Activated CD8-positive, alpha-beta memory T cell treated with anti-CD3 and anti-CD28 coated beads, Interleukin-2, amount 10 ng/mL, durations not matched to agents 7 days and 5 days (primary cell): ENCODE measurements at places on chromosomes 2 and 18. TPM values are rescaled to one million over a fixed set of nuclear protein-coding genes. Genes with fewer than 3 reads are reported as not detected.
A peak's percentile ranks its signal among the peaks of the same experiment; 100 is the strongest.

SCN2A gene
- total RNA-seq = 0.21 TPM

FBLN7 gene
- 0.26 TPM for total RNA-seq

CTAGE1 gene
- total RNA-seq = not detected

- DNase-seq = no peak
- H3K27ac ChIP-seq = no peak overlapping the region
- H3K36me3 ChIP-seq = no peaks in the 10 kb centered on the region
These were observed 27.2 kb downstream of the TANC1 start for GRCh38 chr2:158995677-158996049.

GRCh38 chr18:49456794-49457193, 3.7 kb downstream of the DYM start:
- no peaks in the 10 kb centered on the region for H3K27me3 ChIP-seq
- no peak for DNase-seq
- H3K4me1 ChIP-seq = peaks cover 41% of the 10 kb centered on the region
- H3K27ac ChIP-seq = no peak overlapping the region
- H3K4me3 ChIP-seq = no peak overlapping the region
- peaks cover 31% of the 10 kb centered on the region for H3K36me3 ChIP-seq

DNA sequence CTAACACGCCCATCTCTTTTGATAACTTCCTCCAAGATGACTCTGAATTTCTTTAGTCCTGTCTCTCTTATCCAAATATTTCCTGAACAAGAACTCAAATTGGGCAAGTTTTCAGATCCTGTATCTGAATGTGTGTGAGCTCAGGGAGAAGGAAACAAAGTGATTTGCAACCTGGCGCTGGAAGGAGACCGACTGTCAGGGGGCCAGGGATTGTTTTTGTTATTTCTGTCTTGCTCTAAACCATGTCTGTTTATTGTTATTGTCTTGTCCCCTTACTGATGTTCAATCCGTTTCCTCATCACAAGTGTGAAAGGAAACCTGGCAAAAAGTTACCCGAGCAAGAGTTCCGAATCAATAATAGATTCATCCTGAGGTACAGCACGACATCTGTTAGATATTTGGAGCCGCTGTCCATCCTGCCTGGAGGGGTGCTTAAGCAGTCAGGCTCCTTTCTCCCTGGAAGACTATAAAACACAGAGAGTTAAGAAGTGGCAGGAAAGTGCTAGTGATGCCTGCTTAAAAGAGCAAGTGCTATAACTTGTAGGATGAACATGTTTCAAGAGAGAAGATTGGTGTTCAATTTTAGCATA, 132.5 kb upstream of the OSR1 start:
- H3K4me1 ChIP-seq = peaks cover 10% of the 10 kb centered on the region
- H3K36me3 ChIP-seq = peaks cover 5% of the 10 kb centered on the region
- DNase-seq = no peak
- peaks cover 30% of the 10 kb centered on the region for H3K27me3 ChIP-seq

GRCh38 chr2:58666323-58666970, 425.3 kb upstream of the FANCL start:
- no peak overlapping the region for H3K4me3 ChIP-seq
- no peaks in the 10 kb centered on the region for H3K27me3 ChIP-seq
- H3K27ac ChIP-seq = no peak overlapping the region
- no peak for DNase-seq
- H3K36me3 ChIP-seq = no peaks in the 10 kb centered on the region
- no peaks in the 10 kb centered on the region for H3K4me1 ChIP-seq

DNA sequence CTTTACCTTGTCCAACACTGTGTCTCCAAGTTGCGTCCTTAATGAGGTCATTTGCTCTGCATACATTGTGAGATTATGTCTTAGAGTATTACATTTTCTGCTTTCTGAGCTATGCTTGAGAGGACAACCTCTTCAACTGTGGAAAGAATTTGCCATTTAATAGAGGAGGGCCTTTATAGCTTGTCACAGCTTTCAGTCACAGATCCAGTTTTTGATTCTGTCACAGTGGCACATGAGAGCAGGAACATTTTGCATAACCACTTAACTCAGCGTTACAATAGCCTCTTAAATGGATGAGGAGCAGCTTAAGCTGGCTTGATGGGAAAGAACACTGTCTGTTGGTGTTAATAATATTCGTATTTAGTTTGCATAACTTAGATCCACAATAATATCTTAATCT, 63.0 kb downstream of the RHBDD1 start:
- no peak overlapping the region for H3K27ac ChIP-seq
- H3K4me3 ChIP-seq = no peak overlapping the region
- no peak for DNase-seq
- H3K4me1 ChIP-seq = peaks cover 13% of the 10 kb centered on the region

- peak; percentile 45 for DNase-seq
- H3K27me3 ChIP-seq = no peaks in the 10 kb centered on the region
- H3K27ac ChIP-seq = no peak overlapping the region
- peaks cover 24% of the 10 kb centered on the region for H3K4me1 ChIP-seq
These were observed 35.8 kb upstream of the ASPRV1 start for GRCh38 chr2:69997015-69997830.

DNA sequence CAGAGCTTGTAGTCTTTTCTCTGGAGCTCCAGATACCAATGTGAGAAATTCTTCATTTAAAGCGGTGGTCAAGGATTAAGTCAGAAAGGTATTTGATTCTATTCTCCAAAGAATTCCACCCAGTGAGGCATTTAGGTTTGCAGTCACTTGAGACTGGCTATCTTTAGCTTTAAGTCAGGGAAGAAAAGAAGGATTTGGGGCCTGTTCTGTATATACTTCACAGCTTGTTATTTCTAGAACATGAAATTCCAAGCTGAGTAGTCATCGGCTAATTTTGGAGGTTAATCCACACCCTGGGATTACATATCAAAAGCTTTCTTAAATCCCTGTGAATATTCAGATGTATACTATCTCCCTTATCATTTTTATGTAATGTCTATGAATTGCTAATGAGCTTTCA, 39.4 kb downstream of the MYOM1 start:
- no peaks in the 10 kb centered on the region for H3K4me1 ChIP-seq
- H3K36me3 ChIP-seq = no peaks in the 10 kb centered on the region

GRCh38 chr2:55156984-55157383, 75.1 kb downstream of the CLHC1 start:
- H3K4me3 ChIP-seq = no peak overlapping the region
- no peak for DNase-seq
- H3K4me1 ChIP-seq = peaks cover 6% of the 10 kb centered on the region
- no peaks in the 10 kb centered on the region for H3K36me3 ChIP-seq
- no peak overlapping the region for H3K27ac ChIP-seq
- no peaks in the 10 kb centered on the region for H3K27me3 ChIP-seq

DNA sequence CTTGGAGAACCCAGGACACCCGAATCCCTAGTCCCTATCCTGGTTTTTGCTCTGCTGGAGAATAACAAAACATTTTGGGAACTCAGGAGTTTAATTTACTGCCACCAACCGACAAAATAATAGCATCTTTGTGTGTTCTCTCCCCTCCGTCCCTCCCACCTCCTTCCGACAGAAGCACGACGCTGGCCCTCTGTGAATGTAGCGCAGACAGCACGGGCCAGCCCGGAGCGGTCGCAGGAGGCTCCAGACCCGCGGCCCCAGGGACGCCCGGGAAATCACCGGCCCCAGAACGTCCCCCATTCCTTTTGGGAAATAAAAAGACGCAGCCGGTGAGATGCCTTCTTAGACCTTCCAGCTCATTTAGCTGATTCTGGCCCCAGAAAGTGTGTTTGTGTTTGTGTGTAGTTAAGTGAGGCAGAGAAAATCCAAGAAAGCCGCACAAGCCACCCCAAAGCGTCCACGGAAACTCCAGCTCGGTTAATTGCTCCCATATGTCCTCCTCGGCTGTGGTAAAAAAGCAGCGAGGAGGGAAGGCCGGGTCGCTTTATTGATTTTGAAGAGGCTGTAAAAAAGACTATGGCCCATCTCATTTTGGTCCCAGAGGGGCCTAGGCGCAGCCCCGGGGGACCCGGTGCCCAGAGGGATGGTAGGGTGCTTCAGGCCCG, 577 bp upstream of the TANC1 start:
- H3K4me3 ChIP-seq = no peak overlapping the region
- peaks cover 74% of the 10 kb centered on the region for H3K27me3 ChIP-seq
- DNase-seq = no peak
- peaks cover 16% of the 10 kb centered on the region for H3K4me1 ChIP-seq
- H3K36me3 ChIP-seq = no peaks in the 10 kb centered on the region
